ENCODE measurements at places on chromosomes 11 and 22. TPM values are rescaled to one million over a fixed set of nuclear protein-coding genes. Genes with fewer than 3 reads are reported as not detected.

The RCOR2 gene
- 107 TPM for total RNA-seq

- DNase-seq: no peak
These were observed 42.3 kb downstream of the PC start for GRCh38 chr11:66915866-66916265.

GRCh38 chr11:112778091-112778876 lies 182.9 kb upstream of the NCAM1 start:
- no peak for DNase-seq

The SREBF2 gene
- total RNA-seq: 194 TPM

- no peak for DNase-seq
These were observed 294.3 kb downstream of the OPCML start for GRCh38 chr11:133238027-133238426.

The LSP1 gene
- total RNA-seq: not detected
